ENCODE measurements at places on chromosomes 2 and 18. TPM values are rescaled to one million over a fixed set of nuclear protein-coding genes. Genes with fewer than 3 reads are reported as not detected.

DNA sequence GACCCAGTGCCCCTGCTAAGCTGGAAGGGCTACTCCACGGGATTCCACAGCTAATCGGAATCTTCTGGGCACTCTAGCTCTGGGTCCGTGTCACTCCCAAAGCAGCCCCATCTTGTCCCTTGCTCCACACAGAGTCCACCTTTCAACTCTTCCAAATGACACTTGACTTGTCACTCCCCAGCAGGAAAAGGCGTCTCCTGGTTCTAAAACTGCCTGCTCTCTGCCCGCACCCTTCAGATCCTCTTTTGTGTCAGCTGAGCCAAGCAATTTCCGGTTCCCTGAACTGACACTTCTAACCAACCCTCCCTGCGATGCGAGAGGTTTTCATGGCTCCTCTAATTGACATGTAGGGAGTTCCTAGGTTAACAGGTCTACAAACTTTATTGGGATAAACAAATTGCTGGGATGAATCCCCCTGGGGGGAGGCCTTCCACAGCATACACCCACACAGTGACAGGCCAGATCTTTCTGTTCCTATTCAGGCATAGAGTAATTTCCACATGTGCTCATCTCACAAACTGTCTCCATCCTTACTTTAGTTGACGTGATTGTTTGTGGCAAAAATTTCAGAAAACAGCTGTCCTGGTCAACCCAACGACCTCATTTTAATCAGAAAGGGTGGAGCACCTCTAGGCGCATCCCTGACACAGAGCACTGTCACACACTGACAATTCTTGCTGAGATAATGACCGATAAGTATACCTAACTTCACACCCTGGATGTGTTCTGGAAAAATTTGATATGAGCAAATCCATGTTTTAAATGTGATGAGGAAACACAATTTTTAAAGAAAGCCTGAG lies 104.9 kb downstream of the RBMS1 start:
- DNase-seq, result peak; percentile 44

DNA sequence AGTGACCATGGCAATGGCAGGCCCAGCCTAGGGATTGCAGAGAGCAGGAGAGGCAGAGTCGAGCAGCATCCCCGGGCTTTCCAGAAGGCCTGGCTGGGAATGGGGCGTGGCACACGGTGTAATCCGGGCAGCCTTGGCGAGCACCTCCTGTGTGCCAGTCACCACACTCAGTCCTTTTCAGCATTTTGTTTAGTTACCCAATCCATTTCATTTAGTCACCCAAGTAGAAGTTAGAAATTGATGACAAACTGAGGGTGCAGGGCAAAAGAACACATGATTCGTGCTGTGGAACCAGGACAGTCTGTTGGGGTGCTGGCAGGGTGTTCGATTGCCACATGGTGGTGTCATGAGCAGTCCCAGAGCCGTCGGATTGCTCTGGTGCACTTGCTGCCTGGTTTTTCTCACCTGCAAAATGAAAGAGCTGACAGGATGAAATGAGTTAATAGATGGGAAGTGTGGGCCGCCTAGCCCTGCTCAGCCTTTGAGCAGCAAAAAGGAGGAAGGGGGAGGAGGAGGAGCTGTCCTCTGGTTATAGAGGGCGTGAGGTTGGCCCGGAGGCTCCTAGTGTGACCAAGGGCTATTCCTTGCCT lies 299.4 kb downstream of the AGAP1 start:
- peak; percentile 53 for DNase-seq

The ZFP36L2 gene
- total RNA-seq, result 13.1 TPM

The KRTCAP3 gene
- total RNA-seq, result 0.51 TPM

The PLEKHB2 gene
- 158 TPM for total RNA-seq

DNA sequence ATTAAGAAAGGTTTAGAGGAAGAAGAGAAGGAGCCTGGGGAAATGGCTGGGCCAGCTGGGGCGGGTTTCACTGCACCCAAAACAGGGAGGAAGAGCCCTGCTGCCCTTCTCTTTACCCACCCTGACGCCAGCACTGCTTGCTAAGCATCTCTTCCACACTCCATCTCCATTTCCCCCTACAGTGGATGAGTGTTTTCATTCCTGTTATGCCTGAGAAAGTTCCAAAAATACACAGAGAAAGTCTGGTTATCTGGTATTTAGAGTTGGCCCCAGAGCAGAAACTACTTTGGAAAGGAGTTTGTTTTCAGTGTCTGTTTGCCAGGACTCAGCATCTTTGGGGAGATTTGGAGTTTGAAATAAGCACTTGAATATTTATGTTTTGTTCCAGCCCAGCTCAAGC lies 451.0 kb downstream of the SLC4A3 start:
- DNase-seq, result no peak

DNA sequence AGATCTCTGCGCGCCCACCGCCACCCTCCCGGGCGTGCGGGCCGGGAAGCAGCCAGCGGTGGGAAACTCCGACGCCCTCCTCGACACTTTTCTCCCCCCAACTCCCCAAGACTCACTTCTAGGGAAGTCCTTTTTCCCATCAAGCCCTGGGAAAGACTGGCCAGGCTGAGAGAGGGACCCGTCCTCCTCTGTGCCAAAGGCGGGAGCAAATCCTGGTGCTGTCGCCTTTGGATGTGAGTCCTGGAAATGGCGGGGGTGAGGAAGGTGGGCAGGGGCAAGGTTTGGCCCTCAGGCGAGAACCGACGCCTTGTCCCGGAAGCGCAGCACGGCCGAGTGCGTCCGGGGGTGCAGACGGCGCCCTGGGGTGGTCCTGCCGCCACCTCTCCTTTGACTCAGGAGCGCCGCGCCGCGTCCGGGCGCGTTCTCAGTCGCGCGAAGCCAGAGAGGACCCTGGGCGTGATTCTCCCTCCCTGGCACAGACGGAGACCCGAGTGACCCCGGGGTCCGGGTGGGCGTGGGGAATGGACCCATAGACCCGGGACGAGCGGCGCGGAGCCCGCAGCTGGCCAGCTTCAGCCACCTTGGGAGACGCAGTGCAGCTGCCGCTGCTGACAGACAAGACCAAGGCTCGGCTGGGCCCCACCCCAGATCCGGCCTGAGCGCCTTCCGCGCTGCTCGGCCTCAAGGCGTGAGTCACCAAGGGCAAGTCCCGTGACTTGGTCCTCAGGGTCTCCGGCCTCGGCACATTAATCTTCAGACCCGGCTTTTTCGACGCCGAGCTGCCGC lies 3.5 kb upstream of the LBX2 start:
- peak; percentile 88 for DNase-seq

The RGPD3 gene
- 0.51 TPM for total RNA-seq

The UGT1A10 gene
- total RNA-seq, result not detected

Measured in dermis blood vessel endothelial cell (primary cell).